ENCODE measurements at places on chromosomes 11 and 22. TPM values are rescaled to one million over a fixed set of nuclear protein-coding genes. Genes with fewer than 3 reads are reported as not detected.

Gene HBB
- not detected for total RNA-seq

Gene PGA4
- not detected for total RNA-seq

Gene OVOL1
- not detected for total RNA-seq

Gene GAL
- total RNA-seq: 6.8 TPM

Gene F2
- total RNA-seq: 0.10 TPM

Gene TMEM191C
- not detected for total RNA-seq

Gene TRPM5
- not detected for total RNA-seq

Gene SORL1
- total RNA-seq: 0.07 TPM

Gene GLYAT
- not detected for total RNA-seq

Gene KLHL35
- 0.27 TPM for total RNA-seq

Gene PDGFB
- 190 TPM for total RNA-seq

Gene FOLR2
- not detected for total RNA-seq

Gene CABP7
- not detected for total RNA-seq

Gene P2RX6
- not detected for total RNA-seq

Gene PES1
- 96.2 TPM for total RNA-seq

Gene YPEL4
- total RNA-seq: 0.25 TPM

Gene RIBC2
- total RNA-seq: 0.84 TPM

Gene KDM4F
- not detected for total RNA-seq

Gene TMEM218
- total RNA-seq: 23.5 TPM

Gene MS4A12
- not detected for total RNA-seq

Gene PIH1D2
- total RNA-seq: 0.64 TPM

Gene DNHD1
- 0.47 TPM for total RNA-seq

Gene CDC42BPG
- total RNA-seq: 0.33 TPM

Gene OR8G1
- total RNA-seq: not detected
